RKO (cell line): ENCODE measurements at places on chromosomes 4 and X.

DNA sequence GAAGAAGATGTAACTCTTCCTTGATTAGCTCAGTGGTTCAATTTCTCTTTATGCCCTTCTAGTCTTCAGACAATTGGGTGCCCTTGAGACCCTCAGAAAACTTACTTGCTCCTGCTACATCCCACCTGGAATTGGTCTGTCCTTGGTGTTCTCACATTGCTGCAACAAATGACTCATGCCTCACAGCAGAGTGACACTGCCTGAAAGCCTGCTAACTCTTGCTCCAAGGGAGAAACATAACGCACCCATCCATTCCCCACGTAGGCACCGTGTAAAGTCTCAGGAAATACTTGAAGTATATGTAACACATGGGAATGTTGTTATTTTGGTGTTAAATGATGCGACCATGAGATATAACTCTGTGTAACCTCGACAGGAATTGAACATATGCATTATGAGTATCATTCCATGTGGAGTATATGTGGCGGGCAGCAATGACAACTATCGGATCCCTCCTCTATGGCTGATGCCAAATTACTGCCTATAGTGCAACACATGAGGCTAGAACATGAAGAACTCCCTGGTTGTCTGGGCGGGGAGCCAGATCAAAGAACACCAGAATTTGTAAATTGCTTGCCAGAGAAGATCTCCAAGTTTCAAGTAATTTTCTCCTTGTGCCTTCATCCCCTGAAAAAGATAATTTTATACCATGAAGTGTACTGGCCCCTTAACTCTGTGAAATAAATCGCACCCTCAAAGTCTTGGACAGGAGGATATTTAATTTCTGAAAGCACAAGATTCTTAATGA is 231.3 kb upstream of the STK26 start:
- DNase-seq: no peak

DNA sequence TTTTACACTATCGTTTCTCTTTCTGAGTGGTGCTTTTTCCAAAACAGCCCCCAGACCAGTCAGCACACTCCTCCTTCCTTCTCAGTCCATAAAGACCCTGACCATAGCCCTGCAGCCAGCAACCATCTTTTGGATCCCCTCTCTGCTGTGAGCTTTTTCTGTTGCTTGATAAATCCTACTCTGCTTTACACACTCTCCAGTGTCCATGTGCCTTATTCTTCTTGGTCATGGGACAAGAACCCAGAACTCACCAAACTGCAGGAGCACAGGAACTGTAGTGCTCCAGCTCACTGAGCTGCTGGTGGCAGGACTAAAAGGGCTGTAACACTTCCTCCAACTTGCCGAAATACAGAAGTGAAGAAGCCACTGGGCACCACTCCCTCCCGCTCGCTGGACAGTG is 32.5 kb downstream of the COX18 start:
- DNase-seq: no peak

GRCh38 chrX:48826876-48827653 is 752 bp downstream of the ERAS start:
- no peak for DNase-seq

GRCh38 chrX:24260842-24261550 is 52.9 kb downstream of the SUPT20HL2 start:
- DNase-seq: no peak

DNA sequence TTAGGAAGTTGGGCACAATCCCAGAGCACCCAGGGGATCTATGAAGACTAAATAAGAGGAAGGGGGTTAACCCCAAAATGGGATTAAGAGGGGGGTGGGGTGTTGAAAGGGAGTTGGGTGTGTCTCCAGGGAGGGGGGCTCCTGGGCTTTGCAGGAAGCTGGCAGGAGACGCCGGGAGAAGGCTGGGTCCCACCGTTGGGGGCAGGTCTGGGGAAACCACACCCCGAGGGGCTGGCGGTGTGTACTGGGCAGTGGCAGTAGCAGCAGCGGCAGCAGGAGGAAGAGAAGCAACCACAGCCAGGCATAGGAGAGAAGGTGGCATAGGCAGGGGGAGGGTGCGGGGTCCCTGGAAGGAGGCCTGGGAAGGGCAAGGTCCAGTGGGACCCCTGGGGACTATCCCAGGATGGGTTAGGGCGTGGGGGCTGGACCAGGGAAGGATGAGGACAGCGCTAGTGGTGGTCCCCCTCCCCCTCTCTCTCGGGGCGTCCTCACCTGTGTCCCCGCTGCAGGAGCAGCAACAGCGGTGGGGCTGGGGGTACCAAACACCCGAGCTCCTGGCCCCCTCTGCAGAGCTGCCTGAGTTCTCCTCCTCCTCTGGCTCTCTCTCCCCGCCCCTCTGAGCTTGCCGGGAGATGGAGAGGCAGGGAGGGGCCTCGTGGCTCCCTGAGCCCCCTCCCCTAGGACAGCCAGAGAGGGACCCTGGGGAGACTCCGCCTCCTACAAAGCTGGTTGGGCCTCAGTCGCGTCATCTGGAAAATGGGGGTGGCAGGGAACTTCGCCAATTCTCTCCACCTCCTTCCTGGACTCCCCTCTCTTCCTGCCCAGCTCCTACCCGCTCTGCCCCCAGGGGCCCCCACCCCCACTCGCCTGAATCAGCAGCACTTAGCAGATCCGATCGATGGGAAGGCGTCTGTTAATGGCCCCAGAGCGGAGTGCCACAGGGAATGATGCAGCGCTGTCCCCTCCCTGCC is at the start of gene KCND1:
TSS of gene KCND1 (minus strand) at position 596 of the 971 bp plus-strand sequence. CDS start 1,573 bp downstream, outside the sequence.
- DNase-seq: no peak

DNA sequence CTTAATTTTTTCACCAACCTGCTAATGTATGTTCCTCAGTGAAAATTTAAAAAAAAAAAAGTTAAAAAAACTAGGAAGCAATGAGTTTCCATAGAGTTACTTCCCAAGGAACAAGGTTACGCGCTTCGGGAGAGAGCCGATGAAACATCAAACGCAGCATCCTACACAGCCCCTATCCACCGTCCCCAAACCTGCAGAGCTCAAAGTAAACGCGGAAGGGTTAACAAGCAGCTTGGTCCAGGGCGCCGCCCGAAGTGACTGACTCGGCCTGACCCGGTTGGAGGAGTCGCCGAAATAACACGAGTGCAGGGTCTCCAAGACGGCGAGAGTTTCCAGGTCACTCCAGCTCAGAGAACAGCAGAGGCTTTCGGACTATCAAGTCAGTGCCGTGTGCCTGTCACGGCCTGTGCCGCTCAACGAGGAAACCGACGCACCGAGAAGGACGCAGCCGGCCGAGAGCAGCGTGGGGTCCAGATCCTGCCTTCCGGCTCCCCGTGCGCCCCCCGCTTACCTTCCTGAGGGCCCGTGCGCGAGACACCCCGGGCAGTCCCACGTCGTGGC is 512 bp downstream of the NOP14 start:
- DNase-seq: peak; percentile 86

DNA sequence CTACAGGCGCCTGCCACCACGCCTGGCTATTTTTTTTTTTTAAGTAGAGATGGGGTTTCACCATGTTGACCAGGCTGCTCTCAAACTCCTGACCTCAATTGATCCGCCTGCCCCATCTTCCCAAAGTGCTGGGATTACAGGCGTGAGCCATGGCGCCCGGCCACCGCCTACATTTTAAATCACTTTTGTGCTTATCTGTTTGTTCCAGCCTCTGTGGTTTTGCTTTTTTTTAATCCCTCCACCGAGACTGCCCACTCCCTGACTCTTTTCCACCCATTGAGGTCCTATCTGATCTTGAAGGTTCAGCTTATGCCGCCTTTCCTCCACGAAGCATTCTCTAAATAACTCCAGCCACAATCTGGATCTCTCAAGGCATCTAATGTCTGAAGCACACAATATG is 73.5 kb downstream of the CHRDL1 start:
- DNase-seq: no peak

DNA sequence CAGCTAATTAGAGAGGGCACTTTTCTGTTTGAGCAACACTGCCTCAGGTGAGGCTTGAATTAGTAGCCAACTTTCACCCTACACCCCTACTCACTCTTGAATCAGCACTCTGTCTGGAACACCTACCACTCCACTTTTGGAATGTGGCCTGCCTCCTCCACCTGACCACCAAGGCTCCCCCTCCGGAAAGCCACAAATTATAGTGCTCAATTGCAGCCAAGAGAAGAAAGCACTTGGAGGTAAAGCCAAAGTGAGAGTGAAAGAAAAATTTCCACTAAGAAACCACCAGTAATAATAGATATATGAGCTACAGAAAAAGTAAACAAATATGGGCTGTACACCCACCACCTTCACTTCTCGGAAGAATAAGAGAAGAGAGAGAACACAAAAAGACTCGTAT is 41.1 kb downstream of the PPP3CA start:
- DNase-seq: no peak

DNA sequence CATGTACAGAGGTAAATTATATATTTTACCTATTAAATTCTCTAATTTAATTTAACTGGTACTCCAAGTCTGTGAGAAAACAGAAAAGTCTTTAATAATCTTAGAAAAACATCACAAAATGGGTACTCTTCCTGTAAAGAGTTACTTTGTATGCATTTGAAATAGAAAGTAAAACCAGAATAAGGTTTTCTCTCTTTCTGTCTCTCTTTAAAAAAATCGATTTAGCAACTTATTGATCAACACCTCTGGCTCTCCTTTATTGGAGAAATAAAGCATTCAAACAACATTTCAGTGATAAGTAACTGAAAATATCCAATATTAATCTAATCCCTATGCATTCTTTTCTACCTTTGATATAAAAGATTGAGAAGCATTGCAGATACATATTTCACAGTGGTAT is 27.4 kb downstream of the ATOH1 start:
- DNase-seq: no peak

DNA sequence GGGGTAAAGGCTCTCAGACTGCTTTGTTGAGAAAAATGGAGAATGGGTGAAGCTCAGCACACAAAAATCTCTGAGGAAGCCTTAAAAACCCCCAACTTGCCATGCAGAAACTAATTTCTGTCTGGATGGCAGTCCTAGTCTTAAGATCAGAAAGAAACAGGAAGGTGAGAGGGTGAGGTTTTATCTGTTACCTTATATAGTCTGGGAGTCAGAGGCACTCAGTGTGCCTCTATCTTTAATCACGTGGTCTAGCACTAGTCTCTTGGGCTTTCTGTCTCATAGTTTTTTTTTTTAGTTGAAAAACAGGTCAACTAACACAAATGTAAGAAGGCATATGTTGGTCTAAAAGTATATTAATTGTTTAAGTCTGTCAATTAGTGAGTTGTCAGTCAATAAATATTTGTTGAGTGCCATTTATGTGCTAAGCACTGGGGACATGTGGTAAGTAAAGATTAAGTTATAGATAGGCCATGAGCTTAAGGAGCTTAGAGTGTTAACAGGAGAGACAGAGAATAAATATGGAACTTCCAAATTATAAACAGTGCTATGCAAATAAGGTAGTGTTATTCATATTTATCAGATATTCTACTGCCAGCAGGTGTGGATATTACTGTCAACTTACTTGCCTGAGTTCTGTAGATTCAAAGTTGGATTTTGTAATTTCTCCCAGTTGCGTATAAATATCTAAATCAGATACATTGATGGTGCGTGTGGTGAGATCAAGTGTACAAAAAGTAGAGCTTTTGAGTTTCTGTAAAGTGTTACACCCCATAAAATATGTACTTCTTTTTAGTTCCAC is 7.0 kb downstream of the CYBB start:
- DNase-seq: no peak

- DNase-seq: no peak
These were observed 27.0 kb upstream of the ZNF280C start for GRCh38 chrX:130295519-130296296.

GRCh38 chr4:148055844-148056243 is 324.0 kb downstream of the ARHGAP10 start:
- DNase-seq: no peak

DNA sequence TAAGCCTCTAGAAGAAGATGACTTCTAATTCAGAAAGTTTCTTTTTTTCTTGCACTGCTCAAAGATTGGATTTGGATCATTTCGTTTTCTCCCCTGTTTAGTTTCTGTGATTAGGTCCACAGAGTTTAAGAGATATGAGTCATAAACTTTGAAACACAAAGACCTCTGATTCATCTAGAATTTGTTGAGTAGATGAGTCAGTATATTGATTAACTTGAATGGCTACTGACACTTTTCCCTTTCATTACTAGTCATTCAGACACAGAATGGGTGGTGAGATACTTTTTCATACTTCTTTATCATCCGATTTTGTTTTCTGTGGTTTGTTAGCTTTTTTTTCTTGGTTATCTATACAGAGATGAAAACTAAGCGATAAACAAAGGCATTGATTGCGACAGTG is 34.1 kb upstream of the AFF2 start:
- DNase-seq: no peak

- no peak for DNase-seq
These were observed 192.9 kb upstream of the CNKSR2 start for GRCh38 chrX:21181232-21181853.

- no peak for DNase-seq
These were observed 28.1 kb downstream of the SLC25A43 start for GRCh38 chrX:119427024-119427794.

- DNase-seq: no peak
These were observed 1.4 kb downstream of the TCEAL2 start for GRCh38 chrX:102126863-102127262.

- peak; percentile 25 for DNase-seq
These were observed 131.0 kb downstream of the DCLK2 start for GRCh38 chr4:150209140-150209829.

DNA sequence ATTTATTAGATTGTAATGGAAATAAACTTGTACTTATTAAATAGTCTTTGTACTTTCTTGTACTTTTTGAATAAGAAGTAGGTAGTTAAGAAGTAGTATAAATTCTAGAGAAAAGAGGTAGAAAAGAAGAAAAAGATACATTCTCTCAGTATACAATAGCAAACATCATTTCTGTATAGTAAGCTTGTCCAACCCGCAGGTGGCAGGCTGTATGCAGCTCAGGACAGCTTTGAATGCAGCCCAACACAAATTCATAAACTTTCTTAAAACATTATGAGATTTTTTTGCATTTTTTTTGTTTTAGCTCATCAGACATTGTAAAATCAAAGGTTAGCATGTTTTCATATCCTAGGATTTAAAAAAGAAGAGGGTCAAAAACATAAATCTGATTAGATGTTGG is 441.6 kb downstream of the DTHD1 start:
- DNase-seq: no peak

DNA sequence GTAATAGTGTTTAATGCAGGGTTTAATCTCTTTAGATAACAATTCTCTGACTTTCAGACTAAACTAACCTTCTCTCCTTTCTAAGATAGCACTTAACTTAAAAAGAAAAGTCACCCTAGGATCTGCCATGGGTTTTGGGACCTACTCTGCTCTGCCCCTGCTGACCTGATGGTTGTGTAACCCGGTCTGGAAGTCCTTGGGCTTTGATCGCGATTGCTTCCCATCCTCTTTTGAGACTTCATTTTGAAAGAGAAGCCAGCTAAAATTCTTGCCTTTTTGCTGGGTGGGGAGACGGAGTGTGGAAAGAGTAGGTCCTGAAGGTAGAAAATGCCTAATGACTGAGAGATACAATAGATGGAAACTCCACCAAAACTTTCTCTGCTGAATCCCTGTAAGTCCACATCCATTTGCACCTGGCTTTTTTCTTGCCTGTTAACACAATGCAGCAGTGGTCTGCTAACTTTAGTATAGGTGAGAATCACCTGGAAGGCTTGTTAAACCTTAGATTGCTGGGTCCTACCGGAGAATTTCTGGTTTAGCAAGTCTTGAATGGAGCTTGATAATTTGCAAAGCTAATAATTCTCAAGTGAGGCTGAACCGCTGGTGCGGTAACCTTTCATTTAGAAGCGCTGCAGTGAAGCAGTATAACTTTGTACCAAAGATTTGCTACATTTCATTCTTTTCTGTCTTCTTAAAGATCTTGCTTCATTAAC is 45.6 kb upstream of the CCSER1 start:
- DNase-seq: no peak

- no peak for DNase-seq
These were observed 21.7 kb downstream of the INPP4B start for GRCh38 chr4:142824368-142824767.

GRCh38 chr4:64883087-64883807 is 474.0 kb upstream of the TECRL start:
- no peak for DNase-seq

GRCh38 chrX:24169211-24169610 is 19.7 kb downstream of the ZFX start:
- no peak for DNase-seq
